Aortic smooth muscle cell (primary cell): ENCODE measurements at places on chromosomes 13 and 19. TPM values are rescaled to one million over a fixed set of nuclear protein-coding genes. Genes with fewer than 3 reads are reported as not detected.

The ANGPTL8 gene
- total RNA-seq: not detected in 2 replicates

The REXO1 gene
- 4.6 and 6.7 TPM in 2 replicates for total RNA-seq

The PABPC3 gene
- total RNA-seq: 0.12 and 0.13 TPM in 2 replicates

The MAMSTR gene
- 0.50 and 0.53 TPM in 2 replicates for total RNA-seq

The ERICH6B gene
- not detected in 2 replicates for total RNA-seq

The LGALS14 gene
- not detected in 2 replicates for total RNA-seq

The KANK2 gene
- total RNA-seq: 438 and 450 TPM in 2 replicates

The PRKACA gene
- total RNA-seq: 52.2 and 60.1 TPM in 2 replicates

The SELENOV gene
- total RNA-seq: not detected in 2 replicates

The CCDC122 gene
- 2.4 and 4.5 TPM in 2 replicates for total RNA-seq

The CAPN12 gene
- total RNA-seq: not detected in 2 replicates

The CRYL1 gene
- total RNA-seq: 29.0 and 39.4 TPM in 2 replicates

The BEST2 gene
- total RNA-seq: not detected in 2 replicates

The WDR83 gene
- total RNA-seq: 8.5 and 11.5 TPM in 2 replicates

The IQCN gene
- 0.13 and 0.87 TPM in 2 replicates for total RNA-seq

The TPRX1 gene
- not detected in 2 replicates for total RNA-seq

The CGB8 gene
- total RNA-seq: not detected in 2 replicates

The CDX2 gene
- total RNA-seq: not detected in 2 replicates

The SYT5 gene
- total RNA-seq: under 0.01 and 0.26 TPM in 2 replicates

The LRP3 gene
- 29.0 and 36.1 TPM in 2 replicates for total RNA-seq

The HSH2D gene
- not detected in 2 replicates for total RNA-seq

The NOVA2 gene
- 0.12 and 0.13 TPM in 2 replicates for total RNA-seq

The RFPL4AL1 gene
- total RNA-seq: not detected in 2 replicates

The NLRP7 gene
- not detected in 2 replicates for total RNA-seq

The PCDH9 gene
- 56.1 and 132 TPM in 2 replicates for total RNA-seq

The SLC25A41 gene
- total RNA-seq: not detected in 2 replicates

The C1QTNF9 gene
- not detected in 2 replicates for total RNA-seq

The MATK gene
- total RNA-seq: not detected in 2 replicates

The ZNF274 gene
- 22.2 and 23.9 TPM in 2 replicates for total RNA-seq

The DZIP1 gene
- 30.0 and 31.1 TPM in 2 replicates for total RNA-seq

The ACP7 gene
- 0.12 TPM in 1 of 2 replicates, not detected in the other for total RNA-seq

The ADAMTSL5 gene
- total RNA-seq: 3.0 and 3.7 TPM in 2 replicates

The IZUMO2 gene
- total RNA-seq: not detected in 2 replicates

The RBM26 gene
- total RNA-seq: 18.0 and 21.0 TPM in 2 replicates

The GAPDHS gene
- total RNA-seq: not detected in 2 replicates

The SPRED3 gene
- 6.8 and 6.9 TPM in 2 replicates for total RNA-seq

The PRR12 gene
- total RNA-seq: 2.1 and 3.0 TPM in 2 replicates

The FGF22 gene
- 0.06 and 0.26 TPM in 2 replicates for total RNA-seq

The TINCR gene
- 0.12 TPM in 1 of 2 replicates, not detected in the other for total RNA-seq

The DLL3 gene
- total RNA-seq: 0.06 TPM in 1 of 2 replicates, not detected in the other

The DACH1 gene
- 0.25 and 0.53 TPM in 2 replicates for total RNA-seq

The DIRAS1 gene
- total RNA-seq: 0.66 and 2.9 TPM in 2 replicates

The RNU6-9 gene
- total RNA-seq: not detected in 2 replicates

The PLPP2 gene
- 0.53 and 1.9 TPM in 2 replicates for total RNA-seq

The COL5A3 gene
- 3.5 and 6.3 TPM in 2 replicates for total RNA-seq

The PSG6 gene
- not detected in 2 replicates for total RNA-seq

The HSD17B14 gene
- 1.2 and 4.5 TPM in 2 replicates for total RNA-seq

The CPB2 gene
- not detected in 2 replicates for total RNA-seq

The LRRC63 gene
- not detected in 2 replicates for total RNA-seq

The PLD3 gene
- 159 and 203 TPM in 2 replicates for total RNA-seq
